GF-D8 (cell line): ENCODE measurements at places on chromosomes 7 and 10.

DNA sequence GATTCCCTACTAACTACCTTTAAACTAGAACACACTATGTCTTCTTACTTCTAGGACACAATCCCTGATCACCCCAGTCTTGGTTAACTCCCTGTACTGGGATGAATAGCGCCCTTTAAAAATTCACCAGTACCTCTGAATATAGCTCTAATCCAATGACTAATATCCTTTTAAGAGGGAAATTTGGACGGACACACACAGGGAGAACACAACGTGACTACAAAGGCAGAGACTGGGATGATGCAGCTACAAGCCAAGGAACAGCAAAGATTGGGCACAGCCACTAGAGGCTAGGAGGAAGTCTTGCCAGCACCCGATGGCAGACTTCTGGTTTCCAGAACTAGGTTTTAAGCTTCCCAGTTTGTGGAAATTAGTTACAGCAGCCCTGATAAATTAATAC, 81.4 kb downstream of the MALSU1 start:
- DNase-seq, result no peak

GRCh38 chr10:24723788-24724380, at the start of gene ARHGAP21:
Gene ARHGAP21, minus strand, starts transcription at chr10:24723887. Its CDS starts 1,988 bp downstream, at chr10:24721899.
- no peak for DNase-seq

DNA sequence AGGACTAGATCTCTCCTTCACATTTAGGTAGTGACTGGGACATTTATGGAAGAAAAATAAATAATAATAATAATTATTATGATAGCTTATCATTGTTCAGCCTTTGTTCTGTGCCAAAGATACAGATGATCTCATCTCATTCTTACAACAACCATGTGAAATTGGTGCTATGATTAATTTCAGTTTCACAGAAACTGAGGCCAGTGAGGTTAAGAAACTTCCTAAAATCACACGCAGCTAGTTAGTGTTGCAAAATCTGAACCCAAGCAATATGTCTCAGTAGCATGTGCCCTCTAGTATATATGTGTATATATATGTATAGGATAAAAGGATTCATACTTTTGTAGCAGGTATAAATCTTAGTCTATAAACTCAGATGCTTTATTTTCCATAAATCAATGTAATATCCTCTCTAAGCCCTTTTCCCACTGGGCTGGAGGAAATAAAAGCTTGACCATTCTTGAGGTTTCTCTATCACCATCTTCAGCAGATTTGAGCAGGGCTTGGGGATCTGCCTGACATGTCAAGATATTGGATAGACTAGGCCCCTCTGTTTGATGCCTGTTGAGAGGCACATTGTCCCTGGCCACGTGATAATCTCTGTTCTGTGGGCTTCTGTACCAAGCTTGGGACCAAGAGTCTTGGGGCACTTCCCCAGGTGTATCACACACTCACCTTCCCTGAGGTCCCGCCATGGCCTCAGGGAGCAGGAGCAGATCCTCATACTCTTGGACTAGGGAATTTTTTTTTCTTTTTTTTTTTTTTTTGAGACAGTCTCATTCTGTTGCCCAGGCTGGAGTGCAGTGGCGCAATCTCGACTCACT, 172.6 kb upstream of the NRP1 start:
- no peak for DNase-seq

- no peak for DNase-seq
These were observed 203.7 kb downstream of the GRID1 start for GRCh38 chr10:86162696-86163400.

- no peak for DNase-seq
These were observed 12.5 kb upstream of the HERPUD2 start for GRCh38 chr7:35707422-35707821.

GRCh38 chr7:81725003-81725811, 44.6 kb downstream of the HGF start:
- no peak for DNase-seq

DNA sequence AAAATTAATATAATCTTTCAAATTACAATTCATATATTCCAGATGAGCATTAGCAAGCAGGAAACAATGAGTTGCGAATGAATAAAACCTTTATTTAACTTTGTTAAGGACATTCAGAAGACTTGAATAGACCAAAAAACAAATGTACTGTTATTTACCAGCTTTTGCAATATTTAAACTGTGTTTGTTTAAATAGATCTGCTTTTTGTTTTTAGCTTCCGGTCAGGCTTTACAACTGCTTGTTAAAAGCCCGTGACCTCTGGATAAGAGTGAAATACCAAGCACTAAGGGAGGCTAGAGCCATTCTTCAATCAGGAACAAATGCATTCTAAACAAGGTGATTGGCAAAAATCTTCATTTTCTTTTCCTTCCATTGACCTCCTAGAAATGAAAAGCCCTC, 184.9 kb upstream of the GNAI1 start:
- DNase-seq, result no peak
